ENCODE measurements at places on chromosomes 12 and 14.

DNA sequence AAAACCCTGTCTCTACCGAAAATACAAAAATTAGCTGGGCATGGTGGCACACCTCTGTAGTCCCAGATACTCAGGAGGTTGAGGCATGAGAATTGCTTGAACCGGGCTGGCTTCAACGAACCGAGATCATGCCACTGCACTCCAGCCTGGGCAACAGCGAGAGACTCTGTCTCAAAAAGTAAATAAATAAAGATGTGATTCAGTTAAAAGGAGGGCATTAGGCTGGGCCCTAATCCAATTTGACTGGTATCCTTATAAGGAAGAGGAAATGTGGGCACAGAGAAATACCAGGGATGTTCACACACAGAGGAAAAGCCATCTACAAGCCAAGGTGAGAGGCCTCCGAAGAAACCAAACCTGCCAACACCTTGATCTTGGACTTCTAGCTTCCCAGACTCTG lies 10.1 kb upstream of the DCAF4 start:
- DNase-seq = no peak

DNA sequence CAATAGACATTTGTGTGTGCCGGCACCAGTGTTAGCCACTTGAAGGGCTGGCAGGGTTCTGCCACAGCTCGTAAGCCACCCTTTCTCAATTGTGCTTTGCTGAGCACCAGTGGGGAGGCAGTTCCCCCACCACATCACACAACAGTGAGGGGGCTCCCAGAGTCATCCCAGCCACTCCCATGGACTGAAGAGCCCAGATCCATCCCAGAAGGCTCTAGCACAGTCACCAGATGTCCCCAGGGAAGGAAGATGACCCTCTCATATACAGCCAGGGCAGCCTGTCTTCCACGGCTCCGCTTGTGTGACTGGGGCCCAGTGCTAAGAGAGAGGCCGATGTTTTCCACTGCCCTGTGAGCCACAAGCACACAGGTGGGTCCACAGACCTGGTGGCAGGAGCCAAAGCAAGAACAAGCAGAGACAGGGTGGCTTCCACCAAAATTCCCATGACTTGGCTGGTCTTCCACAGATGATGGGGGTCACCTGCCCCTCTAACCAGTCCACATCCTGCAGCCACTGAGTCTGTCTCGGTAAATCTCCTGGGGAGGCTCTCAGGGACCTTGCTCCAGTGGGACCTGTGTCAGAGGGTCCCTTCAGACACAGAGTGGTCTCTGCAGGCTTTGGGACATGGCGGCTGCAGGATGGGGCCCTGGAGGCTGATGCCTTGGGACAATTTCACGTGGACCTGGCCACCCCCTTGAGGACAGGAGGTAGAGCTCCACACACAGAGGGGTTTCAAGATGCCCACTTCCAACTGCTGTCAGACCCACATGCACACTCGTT lies 71.9 kb upstream of the DDX11 start:
- no peak for DNase-seq

- DNase-seq = no peak
Observed at GRCh38 chr14:31920989-31921650, 156.0 kb upstream of the ARHGAP5 start.

DNA sequence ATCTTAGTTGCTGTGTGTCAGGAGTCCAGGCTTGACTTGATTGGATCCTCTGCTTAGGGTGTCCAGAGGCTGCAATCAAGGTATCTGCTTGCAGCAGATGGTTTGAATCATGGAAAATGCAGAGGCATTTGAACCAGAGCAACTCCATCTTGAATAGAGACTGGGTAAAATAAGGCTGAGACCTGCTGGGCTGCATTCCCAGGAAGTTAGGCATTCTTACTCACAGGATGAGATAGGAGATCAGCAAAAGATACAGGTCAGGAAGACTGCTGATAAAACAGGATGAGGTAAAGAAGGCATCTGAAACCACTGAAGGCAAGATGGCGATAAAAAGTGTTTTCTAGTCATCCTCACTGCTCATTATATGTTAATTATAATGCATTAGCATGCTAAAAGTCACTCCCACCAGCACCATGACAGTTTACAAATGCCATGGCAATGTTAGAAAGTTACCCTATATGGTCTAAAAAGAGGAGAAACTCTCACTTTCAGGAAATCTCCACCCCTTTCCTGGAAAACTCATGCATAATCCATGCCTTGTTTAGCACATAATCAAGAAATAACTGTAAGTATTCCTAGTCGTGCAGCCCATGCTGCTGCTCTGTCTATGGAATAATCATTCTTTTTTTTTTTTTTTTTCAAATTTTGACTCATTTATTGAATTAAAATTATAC lies 218.3 kb upstream of the CPNE8 start:
- no peak for DNase-seq

DNA sequence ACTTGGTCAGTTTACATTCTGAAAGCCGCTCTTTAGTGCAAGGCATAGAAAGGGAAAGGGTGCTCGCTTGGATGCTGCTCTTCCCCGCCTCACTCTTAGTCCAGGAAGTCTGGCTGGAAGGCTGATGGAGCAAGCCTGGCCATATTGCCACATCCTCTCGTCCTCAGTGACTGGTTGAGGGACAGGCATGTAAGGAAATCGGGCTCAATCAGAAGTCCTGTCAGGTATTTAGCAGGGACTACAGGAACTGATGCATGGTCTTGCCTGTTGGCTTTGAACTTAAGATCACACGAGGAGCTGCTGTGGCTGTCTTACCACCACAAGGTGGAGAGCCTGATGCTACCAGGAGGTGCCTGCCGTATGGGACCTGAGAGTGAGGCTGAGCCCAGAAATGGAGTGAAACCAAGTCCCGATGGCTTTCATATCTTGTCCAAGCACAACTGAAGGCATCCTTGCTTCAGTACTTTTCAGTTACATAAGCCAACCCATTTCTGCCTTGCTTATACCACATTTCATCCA lies 10.7 kb upstream of the C12orf75 start:
- no peak for DNase-seq

GRCh38 chr12:12185414-12185813 lies 81.4 kb downstream of the LRP6 start:
- DNase-seq = no peak
